RKO (cell line): ENCODE measurements at places on chromosomes 1 and 21.

- DNase-seq = no peak
These were observed 14.0 kb downstream of the LAPTM5 start for GRCh38 chr1:30743584-30744059.

GRCh38 chr1:228765168-228765946 is 30.1 kb downstream of the RHOU start:
- no peak for DNase-seq

DNA sequence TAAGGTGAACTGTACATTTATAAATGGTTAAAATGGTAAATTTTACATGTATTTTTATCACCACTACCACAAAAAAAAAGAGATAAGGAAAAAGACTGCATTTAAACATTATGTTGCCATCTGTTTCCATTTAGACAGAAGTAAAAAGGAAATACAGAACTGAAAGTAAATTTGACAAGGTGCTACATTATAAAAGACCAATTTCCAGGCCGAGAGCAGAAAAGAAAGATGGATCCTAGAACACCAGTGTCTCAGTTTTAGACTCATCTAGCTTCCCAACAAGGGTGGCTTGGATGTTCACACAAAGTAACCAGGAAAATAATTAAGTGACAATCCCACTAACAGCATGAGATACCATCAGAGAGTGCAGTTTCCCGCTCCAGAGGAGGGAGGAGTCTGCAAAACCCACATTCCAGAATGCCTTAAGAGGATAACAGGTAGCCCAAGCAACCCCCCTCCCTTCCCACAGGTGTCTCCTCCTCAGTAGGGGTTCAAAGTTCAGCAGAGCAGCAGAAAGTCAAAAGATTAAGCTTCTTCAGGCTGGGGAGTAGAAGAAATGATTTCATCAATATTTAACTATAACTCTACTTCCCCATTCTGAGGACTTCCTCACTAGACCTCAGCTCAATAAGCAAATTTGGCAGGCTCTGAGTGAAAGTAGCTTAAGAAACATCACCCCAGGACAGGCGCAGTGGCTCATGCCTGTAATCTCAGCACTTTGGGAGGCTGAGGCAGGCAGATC is 11.8 kb downstream of the TPM3 start:
- DNase-seq = no peak

GRCh38 chr1:16294219-16295212 is 57.5 kb upstream of the CPLANE2 start:
- DNase-seq = no peak

DNA sequence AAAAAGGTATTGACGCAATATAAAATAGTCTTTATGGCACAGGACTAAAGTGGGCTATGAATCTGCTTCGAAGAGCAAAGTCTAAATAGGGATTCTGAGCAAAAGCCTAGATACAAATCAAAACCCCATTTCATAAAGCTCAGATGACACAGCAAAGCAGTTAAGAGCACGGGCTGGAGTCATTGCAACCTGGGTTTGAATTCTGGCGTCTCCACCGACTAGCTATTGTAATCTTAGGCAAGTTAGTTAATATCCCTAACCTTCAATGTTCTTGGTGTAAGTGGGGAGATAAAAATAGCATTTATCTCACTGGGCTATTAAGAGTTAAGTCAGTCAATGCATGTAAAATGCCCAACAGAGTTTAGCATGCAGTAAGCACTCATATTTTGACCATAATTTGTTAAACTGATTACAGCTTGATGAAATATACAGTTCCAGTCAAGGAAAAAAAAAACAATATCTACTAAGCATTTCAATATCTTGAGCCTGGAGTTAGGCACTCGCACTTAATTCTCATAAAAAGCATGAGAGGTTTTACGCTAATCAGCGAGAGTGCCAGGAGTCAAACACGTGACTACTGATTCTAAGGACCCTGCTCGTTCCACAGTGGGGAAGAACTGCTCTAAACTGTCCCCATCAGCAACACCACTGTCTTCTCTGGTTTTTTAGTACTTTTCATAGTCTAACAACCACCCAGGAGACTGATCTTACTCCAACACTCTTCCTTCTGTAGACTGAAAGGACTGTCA is 75.5 kb downstream of the JAK1 start:
- DNase-seq = no peak

- DNase-seq = no peak
These were observed 104.5 kb downstream of the ZP4 start for GRCh38 chr1:237786066-237786719.

GRCh38 chr21:34158866-34159835 is 85.8 kb downstream of the MRPS6 start:
- DNase-seq = no peak

DNA sequence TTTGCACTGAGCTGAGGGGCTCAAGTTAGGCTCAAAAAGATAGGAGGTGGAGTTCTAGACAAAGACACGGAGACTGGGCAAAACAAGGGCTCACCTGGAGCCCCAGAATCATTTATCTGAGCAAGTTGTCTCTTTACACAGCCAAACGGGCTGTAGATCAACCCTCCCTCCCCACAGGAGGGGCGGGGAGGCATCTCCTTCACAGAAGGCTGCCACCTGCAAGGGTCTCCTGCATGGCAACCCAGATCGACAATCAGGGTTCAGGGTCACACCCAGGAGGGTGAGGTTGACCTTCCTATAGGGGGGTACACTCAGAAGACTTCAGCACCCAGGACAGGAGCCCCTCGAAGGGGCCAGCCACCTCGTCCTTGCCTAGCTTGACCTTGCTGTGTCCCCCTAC is 84.0 kb downstream of the CD247 start:
- DNase-seq = no peak

DNA sequence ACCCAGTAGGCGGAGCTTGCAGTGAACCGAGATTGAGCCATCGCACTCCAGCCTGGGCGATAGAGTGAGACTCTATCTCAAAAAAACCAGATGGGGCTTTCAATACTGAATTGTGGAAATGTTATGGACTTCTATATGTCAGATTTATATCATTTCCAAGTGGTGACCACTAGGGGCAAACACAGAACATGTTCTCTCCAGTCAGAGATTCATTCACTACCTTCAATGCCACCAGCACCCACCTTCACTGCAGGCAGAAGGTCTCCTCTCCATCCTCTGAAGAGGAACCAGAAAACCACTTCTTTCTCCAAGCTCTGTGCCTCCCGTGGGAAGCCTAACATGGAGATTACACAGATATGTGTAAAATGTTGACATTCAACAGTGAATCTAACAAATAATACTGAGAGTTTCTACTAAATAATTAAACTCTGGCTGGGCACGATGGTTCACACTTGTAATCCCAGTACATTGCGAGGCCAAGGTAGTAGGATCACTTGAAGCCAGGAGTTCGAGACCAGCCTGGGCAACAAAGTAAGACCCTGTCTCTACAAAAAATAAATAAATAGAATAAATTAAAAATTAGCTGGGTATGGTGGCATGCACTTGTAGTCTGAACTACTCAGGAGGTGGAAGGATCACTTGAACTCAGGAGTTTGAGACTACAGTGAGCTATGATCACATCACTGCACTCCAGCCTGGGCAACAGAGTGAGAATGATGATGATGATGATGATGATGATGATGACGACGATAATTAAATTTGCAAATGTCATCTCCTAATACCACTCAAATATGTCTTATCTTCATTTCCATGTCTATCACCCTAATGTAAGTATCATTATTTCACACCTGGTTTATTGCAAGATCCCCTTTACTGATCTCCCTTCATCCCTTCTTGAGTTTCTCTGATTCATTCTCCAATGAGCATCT is 151.1 kb downstream of the ZNF281 start:
- peak; percentile 63 for DNase-seq

GRCh38 chr1:245832771-245833527 is 674.1 kb downstream of the SMYD3 start:
- DNase-seq = no peak

- DNase-seq = peak; percentile 51
These were observed 137.8 kb downstream of the BARHL2 start for GRCh38 chr1:90579212-90579802.

DNA sequence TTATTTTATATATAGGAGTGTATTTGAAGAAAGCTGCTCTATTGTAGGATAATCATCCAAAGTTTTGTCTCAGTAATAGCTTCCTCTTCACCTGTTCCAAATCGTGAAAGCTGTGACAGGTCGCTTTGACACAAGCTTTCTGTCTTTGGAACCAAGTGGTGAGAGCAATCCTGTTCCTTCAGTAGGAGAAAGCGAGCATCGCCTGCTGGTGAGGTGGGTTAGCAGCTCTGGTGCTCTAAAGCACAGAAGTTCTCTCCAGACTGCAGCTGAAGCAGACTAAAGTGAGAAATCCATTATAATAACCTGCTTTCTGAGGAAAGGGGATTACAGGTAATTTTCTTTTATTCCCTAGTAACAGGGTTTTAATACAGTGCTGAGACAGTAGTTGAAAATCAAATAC is 803.8 kb downstream of the ADGRL2 start:
- DNase-seq = no peak

- DNase-seq = no peak
These were observed 26.7 kb upstream of the DUSP10 start for GRCh38 chr1:221768444-221769066.

- peak; percentile 74 for DNase-seq
These were observed 148.5 kb downstream of the TENT5C start for GRCh38 chr1:117754061-117754969.

DNA sequence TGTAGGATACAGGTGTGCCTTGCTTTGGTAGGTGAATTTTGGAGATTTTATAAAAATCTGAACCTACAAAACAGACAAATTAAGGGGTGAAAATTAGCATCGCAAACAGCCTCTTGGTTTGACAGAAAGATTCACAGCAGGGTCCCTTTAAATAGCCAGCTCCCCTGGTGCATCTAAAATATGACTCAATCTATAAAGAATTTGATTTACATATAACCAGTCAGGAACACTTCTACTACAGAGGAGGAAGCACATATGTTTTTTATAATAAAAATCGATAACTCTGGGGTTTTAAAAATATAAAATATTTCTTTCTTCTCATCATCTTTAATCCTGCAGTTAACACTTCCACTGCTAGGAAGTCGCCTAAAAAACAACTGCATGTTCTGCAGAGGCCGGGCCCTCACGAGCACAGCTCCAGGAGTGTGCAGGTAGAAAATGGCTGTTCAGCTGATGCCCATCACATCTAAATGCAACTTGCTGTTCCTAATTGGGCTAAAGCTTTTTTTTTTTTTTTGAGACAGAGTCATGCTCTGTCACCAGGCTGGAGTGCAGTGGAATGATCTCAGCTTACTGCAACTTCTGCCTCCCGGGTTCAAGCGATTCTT is 203.4 kb downstream of the HS2ST1 start:
- DNase-seq = no peak

- no peak for DNase-seq
These were observed 72.2 kb downstream of the DDX20 start for GRCh38 chr1:111827946-111828345.

GRCh38 chr1:219149953-219150352 is 23.7 kb upstream of the LYPLAL1 start:
- no peak for DNase-seq

DNA sequence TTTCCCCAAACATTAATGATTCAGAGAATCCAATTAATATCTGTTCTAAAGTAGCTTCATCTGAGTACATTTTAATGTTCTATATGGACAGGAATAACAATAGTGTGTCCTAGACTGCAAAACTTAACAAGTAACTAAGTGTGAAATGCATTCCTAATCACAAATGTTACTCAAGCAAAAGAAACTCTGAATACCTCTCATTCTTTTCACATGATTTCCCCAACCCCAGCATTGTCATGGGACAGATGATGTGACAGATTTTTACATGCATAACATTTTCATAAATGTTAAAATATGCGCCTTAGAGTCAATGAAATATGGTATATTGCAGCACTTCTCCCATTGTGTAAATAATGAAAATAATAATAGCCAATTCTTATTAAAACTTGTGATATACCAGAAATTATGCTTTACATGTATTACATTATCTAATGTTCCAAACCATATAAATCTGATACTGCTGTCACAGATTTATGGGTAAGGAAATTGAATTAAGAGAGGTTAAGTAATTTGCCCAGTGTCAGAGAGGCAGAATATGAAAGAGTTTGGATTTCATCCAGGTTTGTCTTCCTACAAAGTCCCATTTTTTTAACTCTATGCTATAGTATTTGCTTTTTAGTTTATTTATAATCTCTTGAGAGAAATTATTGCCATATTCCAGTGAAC is 269.4 kb downstream of the LRRC7 start:
- DNase-seq = no peak

DNA sequence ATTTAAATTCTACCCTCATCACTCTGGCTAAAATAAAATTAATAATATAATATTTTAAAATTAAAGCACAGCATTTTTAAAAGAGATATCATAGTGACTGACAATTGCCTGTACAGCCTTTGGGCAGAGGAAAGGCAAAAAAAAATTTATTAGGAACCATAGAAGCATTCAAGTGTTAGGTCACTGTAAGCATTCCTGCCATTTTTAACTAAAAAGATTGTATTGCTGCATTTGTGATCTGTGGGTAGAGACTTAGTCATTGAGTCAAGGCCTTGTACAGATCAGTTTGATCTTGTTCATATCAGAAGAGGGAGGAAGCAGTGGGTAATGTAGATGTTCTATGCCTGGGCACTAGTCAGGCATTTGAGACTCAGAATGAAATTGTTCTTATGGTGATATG is 109.9 kb downstream of the LYPLAL1 start:
- DNase-seq = no peak

- no peak for DNase-seq
These were observed 30.5 kb upstream of the POFUT2 start for GRCh38 chr21:45318146-45318555.

DNA sequence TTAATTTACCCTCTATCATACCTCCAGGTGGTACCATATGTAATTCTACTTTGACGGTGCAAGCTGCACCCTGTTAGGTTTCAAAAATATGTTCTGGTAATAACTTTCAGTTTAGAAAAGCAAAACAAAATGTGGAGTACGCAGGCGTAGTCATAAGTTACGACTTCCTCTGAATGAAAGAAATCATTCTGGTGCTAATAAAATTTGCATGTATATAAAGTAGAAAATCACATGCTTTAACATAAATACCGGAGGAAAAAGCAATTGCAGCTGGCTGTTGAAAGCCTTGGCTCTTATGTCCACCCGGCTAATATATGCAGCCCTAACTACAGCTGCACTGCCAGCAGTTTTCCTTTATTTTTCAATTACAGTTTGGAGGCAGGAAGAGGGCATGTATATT is 65.2 kb upstream of the TMPRSS15 start:
- no peak for DNase-seq
